G401 (cell line): ENCODE measurements at places on chromosomes 11 and 22. TPM values are rescaled to one million over a fixed set of nuclear protein-coding genes. Genes with fewer than 3 reads are reported as not detected.

Gene FXYD6
- total RNA-seq, result not detected in 2 replicates

Gene APOBEC3C
- 1.7 and 2.9 TPM in 2 replicates for total RNA-seq

Gene TSPAN18
- 11.6 and 13.3 TPM in 2 replicates for total RNA-seq

Gene MS4A12
- not detected in 2 replicates for total RNA-seq

Gene OOSP3
- total RNA-seq, result not detected in 2 replicates

Gene DAGLA
- 0.74 and 1.4 TPM in 2 replicates for total RNA-seq

Gene CFAP300
- not detected in 2 replicates for total RNA-seq

Gene CLCF1
- total RNA-seq, result 1.9 and 4.2 TPM in 2 replicates

Gene KDM4E
- 0.20 TPM in 1 of 2 replicates, not detected in the other for total RNA-seq

Gene TMPRSS5
- total RNA-seq, result not detected in 2 replicates

Gene OR56A1
- not detected in 2 replicates for total RNA-seq

Gene TSGA10IP
- total RNA-seq, result not detected in 2 replicates

Gene AGBL2
- total RNA-seq, result not detected in 2 replicates

Gene OR8A1
- total RNA-seq, result not detected in 2 replicates

Gene RRAS2
- 62.8 and 78.0 TPM in 2 replicates for total RNA-seq

Gene ARHGAP8
- total RNA-seq, result 15.7 and 20.5 TPM in 2 replicates

Gene MPZL2
- total RNA-seq, result not detected in 2 replicates

Gene CNIH2
- 4.4 and 12.4 TPM in 2 replicates for total RNA-seq

Gene LARGE1
- 0.10 and 0.49 TPM in 2 replicates for total RNA-seq

Gene MIOX
- 1.9 TPM in 1 of 2 replicates, not detected in the other for total RNA-seq

Gene UBQLN3
- total RNA-seq, result not detected in 2 replicates

Gene BIK
- 4.6 and 6.9 TPM in 2 replicates for total RNA-seq

Gene FAM227A
- total RNA-seq, result 0.37 and 0.41 TPM in 2 replicates

Gene VEGFB
- total RNA-seq, result 14.6 and 27.0 TPM in 2 replicates

Gene TRIM49
- 1.4 and 2.0 TPM in 2 replicates for total RNA-seq

Gene PNPLA5
- not detected in 2 replicates for total RNA-seq

Gene HBG1
- not detected in 2 replicates for total RNA-seq

Gene RAC2
- total RNA-seq, result not detected in 2 replicates

Gene NEFH
- total RNA-seq, result 11.6 and 14.3 TPM in 2 replicates

Gene PYGM
- total RNA-seq, result 8.6 and 11.6 TPM in 2 replicates

Gene OR11H1
- total RNA-seq, result not detected in 2 replicates

Gene IGSF9B
- 0.51 and 0.74 TPM in 2 replicates for total RNA-seq

Gene ACRV1
- not detected in 2 replicates for total RNA-seq
